Activated CD4-positive, CD25-positive, alpha-beta regulatory T cell (primary cell): ENCODE measurements at places on chromosomes 6 and 20.

DNA sequence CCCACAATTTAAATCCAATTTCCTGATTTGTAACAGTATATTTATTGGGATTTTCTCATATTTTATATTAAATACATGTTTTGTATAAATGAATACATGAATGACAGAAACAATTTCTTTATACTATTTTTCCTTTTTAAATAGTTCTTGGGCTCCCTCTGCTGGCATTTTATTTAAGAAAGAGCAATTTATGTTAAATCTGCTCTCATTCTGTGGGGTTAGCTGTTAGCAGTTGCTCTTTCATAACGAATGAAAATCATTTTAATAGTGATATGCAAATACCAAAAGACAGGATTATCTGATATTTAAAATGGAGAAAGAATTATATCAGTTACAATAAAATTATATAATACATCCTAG is 118.3 kb downstream of the RALGAPA2 start:
- DNase-seq: no peak

DNA sequence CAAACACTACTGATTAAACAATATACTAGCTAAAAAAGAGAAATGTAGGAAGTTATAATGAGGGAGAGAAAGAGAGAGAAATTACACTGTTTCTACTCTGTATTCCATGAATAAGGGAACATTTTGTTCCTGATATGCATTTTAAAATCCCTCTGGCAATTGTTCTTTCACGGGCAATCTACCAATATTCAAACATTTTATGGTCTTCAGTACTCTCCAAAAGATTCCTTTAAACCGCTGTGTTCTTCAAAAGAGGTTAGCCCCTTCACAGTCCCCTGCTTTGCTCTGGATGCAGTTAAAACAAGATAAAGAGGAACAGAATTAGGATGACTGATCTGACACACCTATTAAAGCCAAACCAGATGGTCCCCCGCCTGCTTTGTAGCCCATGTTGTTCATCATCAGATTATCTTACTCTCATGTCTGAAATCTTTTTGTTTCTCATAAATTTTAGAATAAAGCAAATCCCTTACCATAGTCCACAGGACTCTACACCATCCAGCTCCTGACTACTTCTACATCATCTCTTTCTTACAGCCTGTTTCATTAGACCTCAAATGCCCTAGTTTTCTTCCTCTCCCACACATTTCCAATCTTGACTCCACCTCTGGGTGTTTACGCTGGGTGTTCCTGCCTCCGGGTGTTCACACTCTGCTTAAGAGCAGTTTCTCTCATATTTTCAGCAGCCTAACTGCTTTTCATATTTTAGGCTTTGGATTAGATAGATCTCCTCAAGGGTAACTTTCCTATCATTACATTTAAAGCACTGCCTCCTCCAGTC is 399.7 kb downstream of the COL12A1 start:
- no peak for DNase-seq

GRCh38 chr6:7050872-7051779 is 56.6 kb upstream of the RREB1 start:
- DNase-seq: no peak

- DNase-seq: no peak
Measured at GRCh38 chr20:62822788-62823651, 6.2 kb downstream of the COL9A3 start.

DNA sequence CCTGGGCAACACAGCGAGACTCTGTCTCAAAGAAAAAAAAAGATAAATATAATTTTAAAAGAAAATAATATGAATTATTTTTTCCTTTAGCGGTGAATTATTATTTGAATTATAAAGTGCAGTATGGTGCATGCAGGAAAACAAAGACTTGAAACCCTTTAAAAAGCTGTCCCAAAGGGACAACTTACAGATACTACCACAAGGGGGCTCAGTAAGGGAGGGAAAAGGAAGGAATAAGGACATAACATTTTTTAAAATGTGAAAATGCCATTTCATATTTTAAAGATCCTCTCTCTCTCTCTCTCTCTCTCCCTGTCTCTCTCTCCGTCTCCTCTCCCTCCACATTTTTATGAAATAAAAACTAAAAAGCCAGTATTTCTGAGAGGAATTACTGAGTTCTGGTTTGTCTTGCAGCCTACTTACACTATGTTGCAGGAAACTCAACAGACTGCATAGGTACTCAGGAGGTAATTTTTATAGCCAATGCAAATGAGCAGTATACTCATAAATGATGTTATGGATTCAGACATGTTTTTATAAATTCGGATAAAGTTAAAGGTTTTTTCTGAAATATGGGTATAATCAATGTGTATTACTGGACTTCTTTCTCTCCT is 455.0 kb upstream of the GJE1 start:
- DNase-seq: no peak

DNA sequence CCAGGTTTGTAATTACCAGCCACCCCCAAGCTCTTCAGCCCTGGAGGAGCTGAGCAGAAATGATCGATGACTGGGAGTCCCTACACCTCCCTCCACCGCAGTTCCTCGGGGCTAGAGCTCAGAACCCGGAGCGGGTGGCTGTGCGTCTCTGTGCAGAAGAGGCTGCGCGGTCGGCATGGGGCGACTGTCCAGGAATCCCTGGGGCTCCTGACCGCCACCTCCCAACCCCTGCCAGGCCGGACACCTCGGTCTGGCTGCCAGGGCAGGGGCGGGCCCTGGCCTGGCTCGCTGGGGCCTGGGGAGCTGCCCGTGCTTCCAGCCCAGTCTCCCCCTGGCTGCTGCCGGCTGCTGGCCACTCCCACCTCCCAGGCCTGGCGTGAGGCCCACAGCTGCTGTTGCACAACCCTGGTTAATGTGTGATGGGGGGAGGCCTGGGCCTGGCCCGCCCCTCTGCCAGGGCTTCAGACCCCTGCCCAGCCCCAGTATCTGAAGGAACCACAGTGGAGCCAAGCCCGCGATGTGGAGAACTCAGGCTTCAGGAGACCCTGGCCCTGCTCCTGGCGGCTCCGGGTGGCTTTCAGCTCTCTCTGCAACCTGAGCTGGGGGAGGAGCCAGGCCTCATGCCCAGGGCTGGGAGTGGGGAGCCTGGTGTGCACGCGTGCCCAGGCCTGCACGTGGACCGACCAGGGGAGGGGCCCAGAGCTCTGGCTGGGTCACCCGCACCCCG is 1.2 kb downstream of the SLC2A4RG start:
- DNase-seq: no peak

- DNase-seq: no peak
Measured at GRCh38 chr20:41094353-41095055, 42.8 kb upstream of the PLCG1 start.

- DNase-seq: no peak
Measured at GRCh38 chr20:64116016-64116415, 8.7 kb upstream of the NPBWR2 start.

DNA sequence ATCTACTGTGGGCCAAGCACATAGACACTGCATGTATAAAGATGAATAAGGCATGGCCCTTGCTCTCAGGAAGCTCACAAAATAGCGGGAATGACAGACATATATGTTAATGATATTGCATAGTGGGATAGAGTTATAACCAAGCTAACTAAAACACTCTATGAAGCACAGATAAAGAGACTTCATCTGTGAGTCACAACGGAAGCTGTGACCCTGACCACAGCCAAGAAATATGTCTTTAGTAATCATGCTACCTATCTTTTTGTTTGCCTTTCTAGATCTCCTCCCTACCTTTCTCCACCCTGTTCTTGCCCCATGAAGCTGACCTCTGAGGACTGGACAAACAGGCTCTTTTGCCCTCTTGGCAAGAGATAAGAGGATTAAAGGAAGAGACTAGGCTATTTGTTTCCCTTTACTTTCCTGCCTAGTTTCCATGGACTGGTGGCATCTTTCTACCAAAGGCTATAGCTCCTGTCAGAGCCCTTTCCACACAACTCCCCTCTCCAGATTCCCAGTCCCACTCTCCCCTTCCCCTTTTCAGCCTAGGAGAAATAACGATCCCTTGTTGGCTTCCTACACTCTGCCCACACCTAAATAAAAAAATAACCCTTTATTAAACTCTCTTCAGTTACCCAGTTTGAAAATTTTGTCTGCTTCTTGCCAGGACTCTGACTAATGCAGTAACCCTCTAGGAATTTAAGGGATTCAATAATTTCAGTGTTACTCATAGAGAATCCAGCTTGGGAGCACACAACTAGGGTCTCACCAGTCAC is 504.9 kb upstream of the MARCKS start:
- DNase-seq: no peak

- no peak for DNase-seq
Measured at GRCh38 chr6:74073999-74074398, 378.0 kb downstream of the CD109 start.

DNA sequence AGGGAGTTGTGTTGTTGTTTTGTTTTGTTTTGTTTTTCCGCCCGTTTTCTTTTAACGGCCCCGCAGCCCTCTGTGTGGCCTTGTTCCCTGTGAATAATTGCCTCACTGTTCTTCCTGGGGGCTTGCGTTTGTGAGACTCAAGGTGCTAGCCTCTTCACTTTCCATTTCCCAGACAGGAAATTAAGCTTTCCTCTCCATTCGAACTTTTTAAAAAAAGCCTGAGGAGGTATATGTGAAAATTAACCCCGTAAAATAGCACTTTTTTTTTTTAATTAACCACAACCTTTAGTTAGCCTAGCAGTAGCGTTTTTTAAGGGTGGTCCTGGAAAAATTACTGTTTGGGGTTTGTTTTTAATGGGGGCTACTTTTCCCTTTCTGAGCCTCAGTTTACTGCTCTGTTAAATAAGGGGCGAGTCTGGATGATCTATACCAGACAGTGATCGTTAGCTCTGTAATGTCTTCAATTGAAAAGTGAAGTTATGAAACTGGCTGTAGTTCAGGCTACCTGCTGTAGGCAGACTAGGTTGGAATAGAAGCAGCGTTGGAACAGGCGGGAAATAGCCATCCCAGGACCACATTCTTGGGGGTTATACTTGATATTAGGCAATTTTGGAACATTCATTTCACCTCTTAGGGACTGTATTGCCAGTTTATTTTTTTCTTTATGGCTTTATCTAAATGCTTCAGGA is 1.7 kb downstream of the STX16 start:
- DNase-seq: no peak

- DNase-seq: no peak
Measured at GRCh38 chr20:8128291-8129060, 3.6 kb upstream of the PLCB1 start.

DNA sequence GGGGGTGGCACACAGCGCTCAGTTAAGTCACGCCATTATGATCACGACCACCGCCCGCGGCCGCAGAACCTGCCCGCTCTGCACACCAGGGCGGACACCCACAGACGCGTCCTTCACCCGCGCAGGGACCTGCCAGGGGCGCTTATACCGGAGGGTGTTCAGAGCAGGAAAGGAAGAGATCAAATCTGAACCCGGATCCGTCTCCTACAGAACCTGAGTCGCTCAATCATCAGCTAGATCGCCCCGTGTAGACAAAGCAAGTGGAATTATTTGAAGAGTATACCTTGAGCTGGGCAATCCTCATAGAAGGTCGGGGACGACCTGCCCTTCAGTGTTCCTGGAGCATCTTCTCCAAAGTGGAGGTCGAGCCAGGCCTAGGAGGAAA is 14.4 kb upstream of the ZNF217 start:
- no peak for DNase-seq

DNA sequence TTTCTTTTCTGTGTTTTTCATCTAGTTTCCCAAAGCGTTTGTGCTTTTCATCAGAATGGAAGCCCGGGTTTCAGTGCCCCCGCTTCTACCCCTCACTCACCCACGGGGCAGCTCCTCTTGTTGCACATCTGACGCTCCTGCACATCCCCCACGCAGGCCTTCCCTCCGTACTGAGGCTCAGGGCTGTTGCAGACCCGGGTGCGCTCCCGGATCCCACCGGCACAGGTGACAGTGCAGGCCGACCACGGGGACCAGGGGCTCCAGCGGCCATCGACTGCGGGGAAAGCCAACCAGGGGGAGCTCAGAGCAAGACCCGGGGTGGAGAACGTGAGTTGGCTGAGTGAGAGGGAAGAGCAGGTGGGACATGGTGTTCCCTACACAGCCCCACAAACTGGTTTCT is 19.0 kb downstream of the THBS2 start:
- DNase-seq: no peak

DNA sequence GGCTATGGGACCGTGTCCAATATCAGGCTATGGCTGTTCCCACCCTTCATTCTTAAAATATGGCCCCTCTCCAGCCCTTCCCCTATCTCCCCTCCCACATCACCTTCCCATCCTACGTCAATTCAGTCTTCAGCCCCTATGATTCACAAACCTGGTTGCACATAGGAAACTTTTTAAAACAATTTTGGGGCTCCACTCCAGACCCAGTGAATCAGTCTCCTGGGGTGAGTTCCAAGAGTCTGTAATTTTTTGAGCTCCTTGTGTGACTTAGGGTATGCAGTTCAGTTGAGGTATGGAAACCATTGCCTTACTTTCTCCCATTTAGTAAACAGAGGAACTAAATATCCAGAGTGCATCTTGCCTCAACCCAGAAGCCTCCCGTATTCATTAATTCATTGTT is 5.5 kb downstream of the HNF4A start:
- no peak for DNase-seq

DNA sequence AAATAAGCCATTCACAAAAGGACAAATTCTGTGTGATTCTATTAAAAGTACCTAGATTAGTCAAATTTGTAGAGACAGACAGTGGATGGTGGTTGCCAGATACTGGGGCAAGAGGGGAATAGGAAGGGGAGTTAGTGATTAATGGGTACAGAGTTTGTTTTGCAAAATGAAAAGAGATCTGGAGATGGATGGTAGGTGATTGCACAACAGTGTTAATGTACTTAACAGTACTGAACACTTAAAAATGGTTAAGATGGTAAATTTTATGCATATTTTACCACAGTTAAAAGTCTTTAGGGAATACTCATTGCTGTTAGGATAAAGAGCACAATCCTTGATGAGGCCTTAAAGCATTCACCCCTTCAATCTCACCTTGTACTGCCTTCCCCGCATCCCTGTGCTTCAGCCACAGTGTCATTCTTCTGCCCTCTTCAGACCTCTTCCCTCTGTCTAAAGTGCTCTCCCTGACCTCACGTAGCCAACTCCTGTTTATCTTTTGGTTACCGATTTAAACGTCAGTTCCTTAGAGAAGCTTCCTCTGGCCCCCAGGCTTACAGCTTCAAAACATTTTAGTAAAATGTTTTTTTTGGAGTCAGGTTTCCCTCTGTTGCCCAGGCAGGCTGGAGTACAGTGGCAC is 11.8 kb downstream of the PSMF1 start:
- no peak for DNase-seq

- DNase-seq: no peak
Measured at GRCh38 chr6:57177545-57178265, 5.6 kb downstream of the BAG2 start.

- DNase-seq: no peak
Measured at GRCh38 chr20:58519940-58520712, 4.9 kb upstream of the APCDD1L start.

GRCh38 chr20:47540443-47541354 is 39.0 kb downstream of the NCOA3 start:
- DNase-seq: no peak
